ENCODE measurements at places on chromosomes 16 and 17.

- DNase-seq, result no peak
These were observed 62.8 kb downstream of the SPACA3 start for GRCh38 chr17:33054412-33054811.

GRCh38 chr16:27097800-27098230, 31.1 kb downstream of the C16orf82 start:
- no peak for DNase-seq

DNA sequence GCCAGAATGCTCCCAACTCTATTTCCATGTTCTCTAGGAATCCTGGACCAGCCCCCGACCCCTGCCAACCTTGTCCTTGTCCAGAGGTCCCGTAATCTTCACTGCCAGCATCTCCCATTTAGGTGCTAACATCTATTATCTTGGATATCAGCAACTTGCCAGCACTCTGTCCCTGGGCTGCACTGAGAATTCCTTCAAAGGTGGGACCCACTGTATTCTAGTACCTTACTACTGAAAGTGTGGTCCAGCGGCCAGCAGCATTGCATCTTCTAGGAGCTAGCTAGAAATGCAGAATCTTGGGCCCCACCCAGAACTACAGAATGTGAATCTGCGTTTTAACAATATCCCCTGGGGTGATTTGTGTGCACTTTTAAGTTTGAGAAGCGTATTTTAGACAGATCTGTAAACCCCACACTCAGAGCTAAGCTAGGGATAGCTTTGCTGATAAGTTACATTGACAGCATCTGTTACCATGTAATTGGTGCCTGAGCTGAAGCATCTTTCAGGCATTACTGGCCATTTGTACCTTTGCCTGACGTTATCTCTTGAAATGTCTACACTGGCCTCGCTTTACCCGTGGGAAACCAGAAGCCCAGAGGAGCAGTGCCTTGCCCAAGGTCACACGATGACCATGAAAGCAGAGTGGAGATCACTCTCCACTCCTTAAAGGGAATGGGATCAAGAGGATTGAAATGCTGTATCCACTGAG, 8.3 kb downstream of the ABAT start:
- no peak for DNase-seq

- DNase-seq, result no peak
These were observed 31.7 kb upstream of the LCMT1 start for GRCh38 chr16:25079637-25080378.

DNA sequence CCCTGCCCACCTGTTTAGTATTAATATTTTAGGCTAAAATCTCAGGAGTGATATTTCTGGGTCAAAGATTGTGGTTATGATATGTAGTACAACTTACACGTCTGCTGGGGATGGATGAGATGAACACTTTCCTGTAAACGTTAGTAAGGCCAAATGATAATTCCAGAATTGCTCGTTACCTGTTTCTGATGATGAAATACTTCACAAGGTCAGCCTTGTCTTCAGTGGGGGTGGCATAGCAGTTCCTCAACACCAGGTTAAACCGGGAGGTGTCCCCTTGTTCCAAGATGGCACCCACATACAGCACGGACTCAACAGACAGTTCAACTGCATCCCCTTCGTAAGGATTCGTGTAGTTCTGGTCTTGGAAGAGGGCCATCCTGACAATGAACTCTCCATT, 9.3 kb downstream of the GP2 start:
- DNase-seq, result no peak

DNA sequence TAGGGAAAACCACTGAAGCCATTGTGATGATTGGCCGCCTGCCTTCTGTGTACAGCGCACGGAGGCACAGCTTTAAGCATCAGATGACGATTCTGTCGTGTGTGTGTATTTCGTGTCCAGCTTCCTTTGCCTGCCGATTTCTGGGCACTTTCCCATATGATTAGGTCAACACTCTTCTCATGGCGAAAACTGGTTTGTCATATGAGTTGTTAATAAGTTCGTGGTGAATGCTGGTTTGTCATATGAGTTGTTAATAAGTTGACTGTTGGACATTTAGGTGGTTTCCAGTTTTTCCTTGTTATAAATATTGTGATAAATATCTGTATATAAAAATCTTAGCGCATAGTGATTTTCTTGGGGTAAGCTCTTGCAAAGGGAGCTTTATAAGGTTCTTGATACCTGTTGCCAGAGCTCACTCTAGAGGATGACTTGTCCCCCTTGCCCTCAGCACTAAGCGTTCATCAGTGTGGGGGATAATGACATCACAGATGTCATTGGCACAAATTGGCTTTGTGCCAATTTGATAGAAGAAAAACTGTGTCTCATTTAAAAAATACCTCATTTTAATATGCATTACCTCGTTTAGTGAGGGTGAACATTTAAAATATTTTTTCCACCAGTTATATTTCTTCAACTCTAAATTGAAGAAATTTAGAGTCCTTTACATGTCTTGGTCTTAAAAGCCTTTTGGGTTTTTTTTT, 40.0 kb downstream of the PGS1 start:
- DNase-seq, result no peak

- DNase-seq, result no peak
These were observed 33.6 kb upstream of the MED9 start for GRCh38 chr17:17443173-17443572.

DNA sequence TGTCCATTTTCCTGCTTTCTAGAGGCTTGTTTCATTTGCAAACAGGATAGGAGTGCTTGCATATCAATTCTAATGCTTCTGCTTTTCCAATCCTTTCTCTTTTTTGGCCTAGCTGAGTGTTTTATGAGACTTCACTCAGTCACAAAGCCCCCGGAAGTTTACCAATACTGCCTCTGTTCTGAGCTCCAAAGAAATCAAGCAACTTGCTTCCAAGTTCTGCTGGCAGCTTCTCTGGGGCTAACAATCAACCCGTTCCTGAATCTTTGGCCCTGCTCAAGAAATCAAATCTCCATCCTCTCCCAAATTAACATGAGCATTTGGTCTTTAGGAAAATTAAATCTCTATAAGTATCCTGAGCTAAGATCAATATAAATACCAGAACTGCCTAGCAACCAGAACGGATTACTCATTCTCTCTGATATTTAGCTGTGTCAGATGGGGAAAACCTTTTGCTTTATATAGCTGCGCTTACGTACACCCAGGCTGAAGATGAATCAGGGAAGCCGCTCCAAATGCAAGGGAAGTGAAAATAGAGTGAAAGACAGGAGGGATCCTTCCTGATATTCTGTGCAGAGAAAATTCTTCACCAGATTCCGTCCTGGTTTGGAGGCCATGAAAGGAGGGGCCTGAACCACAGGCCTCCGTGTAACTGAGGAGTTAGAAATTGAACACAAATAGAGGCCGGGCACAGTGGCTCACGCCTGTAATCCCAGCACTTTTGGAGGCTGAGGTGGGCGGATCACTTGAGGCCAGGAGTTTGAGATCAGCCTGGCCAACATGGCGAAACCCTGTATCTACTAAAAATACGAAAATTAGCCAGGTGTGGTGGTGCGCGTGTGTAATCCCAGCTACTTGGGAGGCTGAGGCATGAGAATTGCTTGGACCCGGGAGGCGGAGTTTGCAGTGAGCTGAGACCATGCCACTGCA, 23.3 kb upstream of the GRB2 start:
- no peak for DNase-seq

DNA sequence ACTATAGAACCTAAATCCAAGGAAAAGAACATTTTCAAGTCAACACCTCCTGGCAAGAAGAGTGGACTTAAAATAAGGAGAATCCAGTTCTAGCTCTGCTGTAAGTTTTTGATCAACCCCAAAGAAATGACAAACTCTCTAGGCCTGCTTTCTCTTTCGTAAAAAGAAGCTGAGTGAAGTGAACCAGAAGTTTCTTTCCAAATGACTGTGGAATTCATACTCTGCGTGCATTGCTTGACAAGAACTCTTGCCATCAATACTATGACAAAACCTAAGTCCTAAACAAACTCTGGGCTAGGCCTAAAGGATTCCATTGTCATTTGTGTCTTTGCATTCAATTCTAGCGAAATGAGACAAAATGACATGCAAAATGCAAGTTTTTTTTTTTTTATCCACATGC, 187.5 kb upstream of the SOX9 start:
- no peak for DNase-seq

DNA sequence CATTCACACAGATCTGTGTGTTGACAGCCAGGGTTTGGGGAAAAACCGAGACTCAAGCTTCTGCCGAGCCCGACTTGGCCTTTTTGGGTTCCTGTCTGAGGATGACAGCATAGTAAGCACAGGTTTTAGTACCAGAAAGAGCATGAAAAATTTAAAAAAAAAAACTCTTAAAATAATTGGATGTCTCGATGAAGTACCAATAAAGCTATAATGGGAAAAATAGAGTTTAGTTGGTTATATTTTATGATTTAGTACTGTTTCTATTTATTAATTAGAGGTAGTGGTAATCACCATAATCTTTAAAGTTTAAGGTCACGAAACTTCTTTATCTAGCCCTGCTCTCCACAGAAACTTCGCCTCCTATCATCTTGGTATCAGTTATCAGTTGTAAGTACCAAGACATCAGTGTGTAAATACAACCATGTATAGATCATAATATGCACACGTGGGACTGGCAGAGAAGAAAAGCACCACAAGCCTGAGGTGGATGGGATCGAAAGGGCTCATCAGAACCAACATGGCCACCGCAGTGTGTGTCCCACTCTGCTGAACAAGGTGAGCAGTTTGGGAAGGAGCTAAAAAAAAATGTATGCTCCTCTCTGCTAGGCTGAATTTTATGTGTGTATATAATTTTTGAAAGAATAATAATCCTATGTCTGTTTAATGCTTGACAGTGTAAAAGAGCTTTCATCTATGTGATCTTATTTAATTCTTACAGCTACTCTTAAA, 14.4 kb upstream of the EEF2K start:
- DNase-seq, result no peak

DNA sequence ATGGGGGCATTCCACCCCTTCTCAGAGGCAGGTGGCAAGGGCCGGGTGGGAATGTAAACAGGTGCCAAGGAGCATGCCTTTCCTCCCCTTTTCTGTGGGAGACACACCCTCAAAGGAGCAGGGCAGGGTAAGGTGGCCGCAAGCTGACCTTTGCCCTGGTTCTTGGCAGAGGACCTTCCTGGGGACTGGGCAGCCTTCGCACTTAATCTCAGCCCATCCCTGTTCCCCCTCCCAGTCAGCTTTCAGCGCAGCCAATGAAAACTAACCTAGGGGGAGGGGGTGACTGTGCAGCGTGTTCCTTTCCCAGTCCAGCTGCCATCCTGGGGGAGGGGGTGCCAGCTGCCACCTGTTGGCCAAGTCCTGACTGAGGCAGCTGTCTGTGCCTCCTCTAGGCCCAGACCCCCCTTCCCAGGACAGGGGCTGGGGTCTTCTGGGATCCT, 2.8 kb downstream of the TRAF4 start:
- DNase-seq, result no peak

DNA sequence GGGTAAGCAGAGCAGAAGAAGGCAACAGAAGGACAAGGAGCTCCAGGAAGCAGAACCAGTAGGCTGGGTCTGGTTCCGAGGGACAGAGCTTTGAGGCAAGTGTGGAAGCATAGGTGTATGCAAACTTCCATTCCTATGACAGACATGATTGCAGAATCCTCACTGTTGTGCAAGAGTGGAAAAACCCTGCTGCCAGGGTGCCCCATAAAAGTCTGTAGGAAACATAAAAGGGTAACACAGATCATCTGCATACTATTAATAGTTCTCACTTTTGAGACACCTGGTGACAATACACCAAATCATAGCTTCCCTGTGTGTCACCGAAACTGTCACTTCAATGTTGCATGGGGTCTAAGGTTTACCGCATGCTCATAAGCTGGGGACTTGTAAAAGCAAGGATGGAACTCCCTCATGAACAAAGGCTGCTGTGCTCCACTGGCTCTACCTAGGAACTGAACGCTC, 39.7 kb downstream of the ARHGAP17 start:
- DNase-seq, result no peak

All from T-helper 2 cell (primary cell).